Naive B cell (primary cell): ENCODE measurements at places on chromosomes 5 and 9. TPM values are rescaled to one million over a fixed set of nuclear protein-coding genes. Genes with fewer than 3 reads are reported as not detected.

DNA sequence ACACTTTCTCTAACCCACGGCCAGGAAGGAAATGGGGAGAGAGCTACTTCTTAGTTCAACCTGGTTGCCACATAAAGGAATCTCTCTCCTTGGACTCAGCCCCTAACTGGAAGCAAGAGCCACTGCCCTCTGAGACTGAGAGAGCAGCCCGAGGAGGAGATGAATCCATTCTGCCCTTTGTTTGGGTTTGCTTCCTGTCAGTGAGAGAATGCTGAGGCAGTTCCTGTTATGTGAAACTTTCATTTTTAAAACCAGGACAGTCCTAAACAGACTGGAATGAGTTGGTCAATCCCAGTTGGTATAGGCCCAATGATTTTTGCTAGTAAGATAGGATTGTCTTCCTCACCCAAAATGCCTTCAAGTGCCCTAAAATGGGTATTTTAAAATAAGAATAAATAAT, 205.1 kb downstream of the NTRK2 start:
- no peak for DNase-seq

DNA sequence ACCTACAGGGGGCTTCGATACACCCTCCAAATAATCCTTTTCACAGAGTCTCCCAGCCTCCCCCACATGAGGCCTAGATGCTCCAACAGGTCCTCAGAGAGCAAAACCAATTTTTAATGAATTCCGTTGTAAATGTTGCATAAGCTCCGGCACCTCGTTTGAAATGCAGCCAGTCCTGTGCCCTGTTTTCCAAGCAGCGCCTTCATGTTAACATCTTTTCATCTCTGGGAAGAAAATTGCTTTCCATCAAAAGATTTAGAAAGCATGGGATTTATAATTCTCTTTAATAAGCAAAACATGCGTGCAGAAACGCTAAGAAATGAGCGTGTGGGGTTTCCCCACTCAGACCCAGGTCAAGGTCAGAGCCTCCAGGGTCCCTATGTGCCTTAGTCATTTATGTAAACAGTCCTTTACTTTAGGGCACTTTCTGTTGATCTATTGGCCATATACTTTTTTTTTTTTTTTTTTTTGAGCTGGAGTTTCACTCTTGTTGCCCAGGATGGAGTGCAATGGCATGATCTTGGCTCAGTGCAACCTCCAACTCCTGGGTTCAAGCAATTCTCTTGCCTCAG, 177.5 kb upstream of the S1PR3 start:
- no peak for DNase-seq

DNA sequence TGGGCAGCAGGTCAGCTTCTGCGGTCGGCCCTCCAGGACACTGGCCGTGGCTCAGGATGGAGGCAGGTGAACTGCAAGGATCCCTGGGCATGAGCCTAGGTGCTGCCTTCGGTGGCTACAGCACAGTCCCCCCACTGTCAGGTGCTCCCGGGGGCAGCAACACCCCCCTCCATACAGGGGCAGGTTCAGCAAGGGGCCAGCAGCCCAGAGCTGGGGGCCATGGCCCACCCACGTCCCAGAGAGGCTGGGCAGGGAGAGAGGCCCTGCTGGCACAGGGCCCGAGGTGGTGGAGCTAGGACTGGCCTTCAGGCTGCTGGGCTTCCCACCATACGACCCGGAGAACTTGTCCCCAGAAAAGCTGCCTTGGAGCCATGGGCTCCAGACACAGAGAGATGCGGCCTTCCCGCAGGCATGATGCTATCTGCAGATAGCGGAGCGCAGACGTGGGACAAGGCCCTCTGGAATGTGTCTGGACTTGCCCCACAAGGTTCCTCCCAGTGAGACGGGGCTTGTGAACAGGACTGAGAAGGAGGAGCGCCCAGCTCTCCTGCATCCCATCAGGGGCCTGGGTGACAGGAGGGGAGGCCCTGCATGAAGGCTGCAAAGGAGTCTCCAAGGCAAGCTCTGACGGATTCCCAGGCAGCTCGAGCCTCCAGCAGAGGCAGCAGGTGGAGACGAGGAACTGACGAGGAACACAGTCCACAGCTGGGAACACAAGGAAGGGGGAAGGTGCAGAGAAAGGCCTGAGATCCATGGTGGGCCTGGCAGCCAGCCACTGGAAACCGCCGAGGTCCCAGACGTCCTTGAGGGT, 111.1 kb downstream of the VAV2 start:
- DNase-seq: no peak

DNA sequence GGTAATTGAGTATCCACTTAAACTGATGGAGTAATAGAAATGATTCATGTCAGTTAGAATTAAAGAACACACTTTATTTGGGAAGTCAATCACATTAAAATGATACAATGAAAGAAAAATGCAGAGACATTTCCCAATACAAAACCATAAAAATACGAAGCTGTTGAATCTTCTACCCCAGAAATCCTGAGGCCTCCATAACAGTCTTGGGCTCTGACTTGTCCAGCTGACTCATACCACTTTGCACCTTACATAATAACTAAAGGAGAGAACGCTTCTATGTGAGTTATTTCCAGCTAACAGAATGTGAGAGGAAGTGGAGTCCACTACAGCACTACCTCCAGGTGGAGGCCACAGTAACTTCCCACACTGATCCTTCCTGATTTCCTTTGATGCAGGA, 305.0 kb downstream of the MRPS30 start:
- DNase-seq: no peak

DNA sequence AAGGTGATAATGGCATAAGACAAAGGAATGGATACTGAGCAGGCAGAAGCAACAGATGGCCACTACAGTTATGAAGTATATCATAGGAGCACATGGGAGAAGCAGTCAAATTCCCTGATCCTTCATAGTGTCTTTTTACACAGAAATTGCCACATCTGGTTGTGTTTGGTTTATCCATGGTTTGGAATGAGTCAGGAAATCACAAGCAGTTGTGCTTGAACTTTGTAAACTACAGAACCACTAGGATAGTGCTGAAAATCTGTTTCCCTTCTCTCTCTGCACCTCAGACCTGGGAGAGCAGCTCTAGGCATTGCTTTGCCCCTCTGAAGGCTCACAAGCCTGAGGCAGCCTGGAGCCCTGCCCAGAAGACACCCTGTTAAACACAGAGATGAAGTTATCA, 134.0 kb downstream of the DMRT2 start:
- DNase-seq: no peak

GRCh38 chr5:76513476-76513875, 109.7 kb downstream of the F2RL2 start:
- DNase-seq: no peak

DNA sequence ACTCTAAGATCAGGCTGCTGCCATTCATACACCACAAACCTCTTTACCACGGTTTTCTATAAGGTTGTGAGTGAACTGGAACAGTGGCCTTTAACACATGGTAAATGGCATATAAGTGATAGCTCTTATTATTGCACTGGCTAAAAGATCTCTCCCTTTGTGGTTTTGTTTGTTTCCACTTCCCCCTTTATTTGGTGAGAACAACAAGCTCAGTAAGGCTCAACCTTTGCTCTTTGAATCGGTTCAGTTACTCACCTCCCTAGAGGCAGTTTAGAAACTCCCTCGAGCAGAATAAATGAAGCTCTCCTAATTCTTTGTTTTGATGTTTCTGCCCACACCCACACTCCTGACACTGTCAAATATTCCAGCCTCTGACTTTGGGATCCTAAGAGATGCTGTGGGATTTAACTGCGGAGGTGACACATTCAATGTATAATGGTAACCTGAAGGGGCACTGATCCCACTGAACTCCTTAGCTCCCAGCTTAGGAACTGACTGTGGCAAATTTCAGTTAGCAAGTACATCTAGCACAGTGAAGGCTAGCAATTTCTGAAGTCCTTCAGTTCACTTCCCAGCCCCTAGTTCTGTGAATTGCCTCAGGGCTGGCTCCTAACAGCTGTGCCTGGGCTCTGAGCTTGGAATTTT, 22.5 kb upstream of the RAD23B start:
- DNase-seq: peak; percentile 79

DNA sequence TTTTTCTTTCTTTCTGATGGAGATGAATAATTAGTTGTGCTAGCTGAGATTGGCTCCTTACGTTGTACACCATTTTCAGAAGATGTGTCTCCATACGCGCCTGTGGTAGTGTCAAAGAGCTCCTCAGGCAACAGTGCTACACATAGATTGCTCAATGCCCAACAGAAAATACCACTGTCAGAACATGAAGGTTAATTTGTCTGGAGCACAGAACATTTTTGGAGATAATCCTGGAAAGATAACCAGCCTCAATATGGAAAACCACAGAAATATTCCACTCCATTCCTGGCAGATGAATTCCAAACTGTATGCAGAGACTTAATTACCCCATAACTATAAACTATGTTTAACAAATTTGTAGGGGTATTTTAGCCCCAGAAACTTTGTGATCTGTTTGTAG, 233.6 kb downstream of the MARCHF11 start:
- DNase-seq: no peak

- no peak for DNase-seq
Observed at GRCh38 chr5:119274767-119275130, 81.1 kb upstream of the TNFAIP8 start.

GRCh38 chr9:96006296-96006879, 130.9 kb downstream of the ERCC6L2 start:
- DNase-seq: no peak

- DNase-seq: no peak
Observed at GRCh38 chr9:93218671-93219420, 34.9 kb downstream of the WNK2 start.

The SPIN1 gene
- 32.6 TPM for polyA plus RNA-seq

The ARID3C gene
- not detected for polyA plus RNA-seq

The PCDHGA7 gene
- not detected for polyA plus RNA-seq

The LHX3 gene
- not detected for polyA plus RNA-seq

The AQP7 gene
- polyA plus RNA-seq: not detected

The LOX gene
- polyA plus RNA-seq: 0.17 TPM
